ENCODE measurements at places on chromosomes 7 and 10.

DNA sequence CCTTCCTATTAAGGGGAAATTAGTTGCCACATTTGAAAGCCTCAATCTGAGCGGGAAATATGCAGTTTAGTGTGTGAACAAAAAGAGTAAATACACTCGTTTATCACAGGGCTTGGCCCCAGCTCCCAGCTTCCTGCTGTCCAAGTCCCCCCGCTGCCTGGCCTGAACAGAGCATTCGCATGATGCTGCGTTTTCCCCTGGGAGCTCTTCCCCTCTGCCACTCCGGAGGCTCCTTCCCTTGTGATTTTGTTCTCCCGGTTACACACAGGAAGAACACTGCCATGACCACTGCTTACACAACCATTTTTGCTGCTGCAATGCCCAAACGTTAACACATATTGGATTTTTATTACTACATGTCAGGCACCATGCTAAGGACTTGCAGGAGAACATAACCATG lies 120.7 kb upstream of the ADARB2 start:
- no peak for DNase-seq

- no peak for DNase-seq
Observed at GRCh38 chr7:128045158-128045557, 13.9 kb upstream of the LRRC4 start.

GRCh38 chr7:74527842-74528241 lies 74.1 kb downstream of the GTF2IRD1 start:
- no peak for DNase-seq

DNA sequence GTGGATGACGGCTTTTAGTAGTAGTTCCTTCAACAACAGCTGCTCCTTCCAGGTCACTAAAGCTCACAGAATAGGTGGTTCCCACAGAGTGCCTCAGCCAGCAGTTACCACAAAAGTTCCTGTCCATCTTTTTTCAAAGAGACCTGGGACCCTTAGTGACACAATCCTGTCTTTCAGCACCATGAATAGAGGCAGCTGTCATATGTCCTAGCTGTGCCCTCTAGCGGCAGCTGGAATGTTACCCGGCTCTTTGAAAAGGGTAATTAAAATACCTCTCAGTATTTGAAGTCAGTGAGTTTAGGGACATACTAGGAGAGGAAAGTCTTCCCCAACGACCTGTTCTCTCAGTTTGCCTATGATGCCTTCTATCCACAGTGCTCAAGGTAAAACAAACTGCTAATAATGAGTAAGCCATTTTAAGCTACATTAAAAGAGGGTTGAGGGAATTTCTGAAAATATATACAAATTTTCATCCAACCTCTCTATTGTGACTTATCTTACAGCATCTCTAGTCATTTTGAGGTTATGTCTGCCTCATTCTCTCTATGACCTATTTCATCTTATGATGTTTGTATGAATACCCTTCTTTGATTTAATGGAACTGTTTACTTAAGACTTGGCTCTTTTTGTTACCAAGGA lies 290.8 kb downstream of the NXPH1 start:
- no peak for DNase-seq

- DNase-seq, result no peak
Observed at GRCh38 chr10:70694418-70695141, 22.3 kb downstream of the ADAMTS14 start.

DNA sequence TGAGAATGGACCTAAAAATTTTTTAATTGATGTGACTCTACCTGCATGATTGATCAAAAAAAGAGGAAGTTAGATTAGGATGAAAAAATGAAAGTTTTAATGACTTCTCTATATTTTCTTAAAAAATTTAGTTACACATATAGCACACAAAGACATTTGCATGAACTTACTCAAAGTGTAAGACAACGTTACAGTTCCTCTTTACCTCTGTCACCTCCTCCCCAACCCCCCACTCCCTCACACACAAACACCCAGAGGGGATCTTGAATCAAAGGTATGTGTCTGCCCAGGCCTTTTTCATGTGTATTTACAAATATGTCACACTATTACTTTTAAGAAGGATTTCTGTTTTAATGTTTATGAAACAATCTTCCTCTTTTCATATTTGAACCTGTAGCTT lies 20.6 kb upstream of the CDCA7L start:
- no peak for DNase-seq

DNA sequence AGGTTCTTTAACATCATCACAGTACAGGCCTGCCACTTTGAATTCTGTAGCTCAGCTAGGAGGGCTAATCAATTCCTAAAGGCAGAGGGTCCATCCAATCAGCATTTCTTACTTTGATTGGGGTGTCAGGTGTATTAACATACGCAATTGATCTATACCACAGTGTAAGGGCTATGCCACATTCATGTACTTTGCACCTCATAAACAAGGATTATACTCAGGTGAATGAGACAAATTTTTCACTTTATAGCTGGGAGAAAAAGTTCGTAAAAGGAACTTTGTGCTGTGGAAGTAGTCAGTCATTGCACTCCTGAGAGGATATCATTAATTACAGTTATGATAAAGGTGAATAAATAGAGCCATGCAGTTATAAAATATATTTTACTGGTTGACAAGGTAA lies 119.9 kb upstream of the AHR start:
- DNase-seq, result no peak

DNA sequence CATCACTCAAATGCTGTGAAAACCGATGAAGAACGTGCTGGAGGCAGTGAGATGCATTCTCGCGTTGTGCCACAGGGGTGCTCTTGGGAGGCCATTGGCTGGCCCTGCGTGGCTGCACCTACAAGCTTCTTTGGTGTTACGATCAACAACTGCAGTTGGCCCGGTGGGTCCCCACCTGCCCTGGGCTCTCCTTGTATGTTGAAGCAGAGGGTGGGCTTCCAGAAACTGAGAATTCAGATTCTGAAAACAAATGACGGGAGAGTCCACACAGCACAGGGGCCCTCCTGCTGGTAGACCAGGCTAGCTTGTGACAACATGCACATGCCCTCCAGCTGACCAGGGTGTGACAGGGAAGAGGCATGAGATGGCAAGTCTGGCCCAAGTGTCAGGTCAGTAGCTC lies 23.7 kb upstream of the DDC start:
- DNase-seq, result no peak

DNA sequence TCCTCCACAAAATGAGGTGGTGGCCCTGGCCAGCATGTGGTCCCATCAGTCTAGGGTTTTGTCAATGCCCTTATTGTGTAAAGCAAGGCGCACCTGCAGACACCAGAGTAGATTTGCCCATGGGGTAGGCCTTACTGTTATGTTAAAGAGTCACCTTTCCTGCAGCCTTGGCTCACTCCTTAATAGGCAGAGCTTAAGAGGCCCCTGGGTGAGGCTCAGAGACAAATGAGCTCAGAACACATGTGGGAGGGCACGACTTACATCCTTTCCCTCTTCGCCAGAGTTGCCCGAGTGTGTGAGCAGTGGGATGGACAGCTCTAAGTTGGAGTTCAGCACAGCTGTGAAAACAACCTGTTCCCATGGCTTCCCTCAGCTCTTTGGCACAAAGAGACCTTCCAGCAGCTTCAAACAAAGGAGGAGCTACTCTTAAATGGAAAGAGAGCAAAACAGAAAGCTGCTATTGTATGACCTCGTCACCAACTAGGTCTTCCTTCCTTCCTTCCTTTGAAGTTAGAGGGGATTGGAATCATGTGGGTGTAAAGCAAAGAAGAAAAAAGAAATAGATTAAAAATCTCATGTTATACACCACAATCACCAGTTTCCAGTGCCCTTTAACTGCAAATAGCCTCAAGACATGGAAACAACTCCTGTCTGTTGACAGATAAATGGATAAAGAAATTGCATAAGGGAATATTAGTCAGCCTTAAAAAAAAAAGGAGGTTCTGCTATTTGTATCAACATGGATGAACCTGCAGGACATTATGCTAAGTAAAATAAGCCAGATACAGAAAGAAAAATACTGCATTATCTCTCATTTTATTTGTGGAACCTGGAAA lies 11.9 kb upstream of the XPNPEP1 start:
- no peak for DNase-seq

- DNase-seq, result no peak
Observed at GRCh38 chr10:108598831-108599230, 1324.5 kb downstream of the XPNPEP1 start.

GRCh38 chr7:130071701-130072622 lies 1.6 kb downstream of the KLHDC10 start:
- peak; percentile 31 for DNase-seq

- DNase-seq, result no peak
Observed at GRCh38 chr7:4699841-4700240, 17.7 kb downstream of the FOXK1 start.

GRCh38 chr7:155124706-155125105 lies 54.6 kb downstream of the HTR5A start:
- no peak for DNase-seq

DNA sequence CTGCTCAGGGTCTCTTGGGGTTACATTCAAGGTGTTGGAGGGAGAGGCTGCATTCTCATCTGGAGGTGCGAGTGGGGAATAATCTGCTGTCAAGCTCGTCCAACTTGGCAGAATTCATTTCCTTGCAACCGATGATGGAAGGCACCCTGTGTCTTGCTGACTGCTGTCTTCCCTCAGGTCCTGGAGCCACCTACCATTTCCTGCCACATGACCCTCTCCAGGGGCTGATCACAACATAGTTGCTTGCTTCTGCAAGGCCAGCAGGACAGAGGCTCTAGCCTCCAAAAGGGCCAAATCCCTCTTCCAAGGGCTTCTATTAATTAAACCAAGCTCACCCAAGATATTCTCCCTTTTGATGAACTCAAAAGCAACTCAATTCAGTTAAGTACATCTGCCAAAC lies 14.2 kb upstream of the BRI3 start:
- no peak for DNase-seq

- DNase-seq, result no peak
Observed at GRCh38 chr10:126654579-126654978, 15.9 kb downstream of the C10orf90 start.

DNA sequence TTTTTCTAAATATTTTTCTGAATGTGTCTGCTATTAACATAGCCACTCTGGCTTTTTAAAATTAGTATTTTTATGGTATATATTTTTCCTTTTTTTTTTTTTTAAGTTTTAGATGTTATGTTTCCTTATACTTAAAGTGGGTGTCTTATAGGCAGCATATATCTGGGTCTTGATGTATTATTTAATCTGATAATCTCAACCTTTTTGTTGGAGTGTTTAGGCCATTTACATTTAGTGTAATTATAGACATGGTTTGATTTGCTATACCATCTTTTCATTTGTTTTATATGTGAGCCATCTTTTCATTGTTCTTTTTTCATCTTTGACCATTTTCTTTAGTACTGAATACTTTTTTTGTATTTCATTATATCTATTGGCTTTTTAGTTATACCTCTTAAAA lies 45.0 kb downstream of the TRUB1 start:
- DNase-seq, result no peak

DNA sequence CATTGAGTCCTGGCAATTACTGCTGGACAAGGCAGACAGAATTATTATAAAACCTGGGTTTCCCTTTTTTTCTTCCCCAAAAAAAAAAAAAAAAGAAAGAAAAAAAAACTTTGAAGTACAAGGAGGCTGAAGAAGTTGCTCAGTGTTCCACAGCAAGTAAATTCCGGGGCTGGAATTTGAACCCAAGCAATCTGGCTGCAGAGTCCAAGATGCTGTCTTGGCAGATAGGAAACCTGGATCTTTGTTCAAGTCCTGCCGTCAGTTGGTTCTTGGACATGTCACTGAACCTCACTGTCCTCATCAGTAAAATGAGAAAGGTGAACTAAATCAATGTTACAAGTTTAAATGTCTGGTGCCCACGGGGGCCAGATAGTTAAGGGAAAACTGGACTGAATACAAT lies 35.3 kb downstream of the ARID5B start:
- no peak for DNase-seq

DNA sequence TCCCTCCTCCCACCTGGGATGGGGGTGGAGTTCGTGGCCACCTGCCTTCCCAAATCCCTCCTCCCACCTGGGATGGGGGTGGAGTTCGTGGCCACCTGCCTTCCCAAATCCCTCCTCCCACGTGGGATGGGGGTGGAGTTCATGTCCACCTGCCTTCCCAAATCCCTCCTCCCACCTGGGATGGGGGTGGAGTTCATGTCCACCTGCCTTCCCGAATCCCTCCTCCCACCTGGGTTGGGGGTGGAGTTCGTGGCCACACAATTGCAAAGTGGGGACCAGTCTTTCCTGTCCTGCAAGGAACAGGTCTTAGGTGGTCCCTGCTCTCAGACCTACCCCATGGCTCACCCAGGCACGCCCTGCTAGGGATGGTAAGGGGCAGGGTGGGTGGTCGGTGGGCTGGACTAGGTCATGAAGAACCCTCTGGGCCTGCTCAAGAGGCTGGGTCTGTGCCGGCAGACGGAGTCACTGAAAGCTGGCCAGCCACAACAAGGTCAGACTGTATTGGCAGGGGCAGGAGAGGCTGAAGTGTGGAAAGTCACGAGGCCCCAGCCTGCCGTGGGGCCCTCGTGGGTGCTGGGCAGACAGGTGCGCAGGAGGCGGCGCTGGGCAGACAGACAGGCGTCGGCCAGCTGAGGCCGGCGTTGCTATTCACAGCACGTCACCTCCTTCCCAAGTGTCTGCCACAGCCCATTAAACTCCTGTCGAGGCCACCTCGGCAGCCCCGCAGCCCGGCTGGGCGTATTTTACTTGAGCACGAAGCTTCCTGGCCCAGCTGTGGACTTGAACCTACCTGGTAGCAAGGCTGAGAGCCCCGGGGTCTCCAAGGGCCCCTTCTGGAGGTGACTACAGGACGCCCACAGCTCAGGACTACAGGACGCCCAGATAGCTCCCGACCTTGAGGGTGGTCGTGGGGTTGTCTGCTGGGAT lies 4.1 kb downstream of the KNDC1 start:
- no peak for DNase-seq

Measured in stimulated activated CD8-positive, alpha-beta memory T cell treated with anti-CD3 and anti-CD28 coated beads, Interleukin-7, amount 100 ng/mL, for 1 hour (primary cell).